ENCODE measurements at places on chromosomes 7 and 10.

GRCh38 chr7:81684514-81685269, 85.2 kb downstream of the HGF start:
- peak; percentile 77 for DNase-seq

- DNase-seq, result no peak
Observed at GRCh38 chr7:52017802-52018679, 701.4 kb upstream of the COBL start.

GRCh38 chr10:55813451-55814170, 547.4 kb downstream of the ZWINT start:
- DNase-seq, result no peak

GRCh38 chr10:118853916-118854315, 99.1 kb upstream of the CACUL1 start:
- no peak for DNase-seq

- peak; percentile 33 for DNase-seq
Observed at GRCh38 chr7:146214842-146215241, 98.2 kb downstream of the CNTNAP2 start.

GRCh38 chr7:145431834-145432233, 596.0 kb upstream of the TPK1 start:
- no peak for DNase-seq

- no peak for DNase-seq
Observed at GRCh38 chr10:31035266-31035798, 3.7 kb upstream of the ZNF438 start.

- DNase-seq, result no peak
Observed at GRCh38 chr10:23899166-23899565, 309.8 kb upstream of the KIAA1217 start.

DNA sequence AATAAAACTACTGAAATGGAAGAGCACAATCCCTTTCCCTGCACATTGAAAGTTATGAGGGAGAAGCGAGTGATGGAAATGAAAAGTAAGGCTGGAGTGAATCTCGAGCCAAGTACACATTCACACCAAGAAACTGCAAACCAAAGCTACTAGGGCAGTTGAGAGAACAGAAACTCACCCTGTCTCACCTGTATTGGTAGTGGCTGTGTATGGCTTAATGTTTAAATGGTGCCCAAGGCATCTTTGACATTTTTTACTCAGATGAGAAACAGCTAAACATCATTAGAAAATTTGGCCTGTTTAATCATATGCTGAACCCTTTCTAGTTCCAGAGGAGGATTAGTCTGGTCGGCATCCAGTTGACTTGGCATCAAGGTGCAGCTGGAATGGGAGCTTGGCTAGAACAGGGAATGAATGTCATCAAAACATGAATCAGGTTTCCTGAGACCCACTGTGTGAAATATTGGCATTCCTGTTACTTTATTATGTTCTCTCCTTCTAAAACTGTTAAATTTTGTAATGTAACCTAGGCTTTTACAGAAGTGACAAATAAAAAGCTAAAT, 840.8 kb downstream of the GRM8 start:
- DNase-seq, result peak; percentile 11

- no peak for DNase-seq
Observed at GRCh38 chr7:102892631-102893278, 20.0 kb upstream of the LRRC17 start.

- DNase-seq, result no peak
Observed at GRCh38 chr7:131097662-131098376, 229.9 kb upstream of the MKLN1 start.

- no peak for DNase-seq
Observed at GRCh38 chr10:4754143-4754542, 71.9 kb upstream of the AKR1E2 start.

DNA sequence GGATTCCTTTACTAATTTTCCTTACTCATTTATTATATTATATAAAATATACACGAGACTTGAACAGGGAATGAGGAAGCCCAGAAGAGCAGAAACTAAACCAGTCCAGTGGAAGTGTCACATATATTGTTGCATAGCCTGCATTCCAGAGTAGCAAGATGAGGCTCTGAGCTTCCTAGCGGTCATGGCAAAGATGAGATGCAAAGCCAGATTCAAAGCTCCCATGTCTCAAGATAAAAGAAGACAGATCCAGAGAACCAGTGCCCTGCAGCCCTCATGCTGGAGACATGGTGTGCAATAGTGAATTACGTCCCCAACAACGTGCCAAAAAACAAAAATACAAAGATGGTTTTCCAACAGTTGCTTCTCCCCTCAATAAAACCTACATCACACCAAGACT, 59.7 kb downstream of the COBL start:
- DNase-seq, result no peak

DNA sequence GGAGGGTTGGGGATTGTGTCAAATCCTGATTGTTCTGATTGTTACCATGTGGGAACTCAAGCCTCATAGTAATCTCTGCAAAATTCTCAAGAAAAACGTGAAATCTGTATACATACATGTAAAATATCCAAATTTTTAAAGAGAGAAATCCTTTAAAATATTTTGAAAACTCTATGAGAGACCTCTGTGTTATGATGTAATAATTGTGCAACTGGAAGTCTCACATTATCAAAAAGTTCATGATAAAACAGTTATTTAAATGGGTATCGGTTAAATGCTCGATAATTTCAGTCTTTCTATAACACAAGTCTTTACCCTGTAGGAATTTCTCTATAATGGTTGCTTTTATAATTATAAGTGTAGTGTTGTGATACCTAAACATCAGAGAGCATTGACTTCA, 95.5 kb downstream of the TMEM26 start:
- DNase-seq, result no peak

DNA sequence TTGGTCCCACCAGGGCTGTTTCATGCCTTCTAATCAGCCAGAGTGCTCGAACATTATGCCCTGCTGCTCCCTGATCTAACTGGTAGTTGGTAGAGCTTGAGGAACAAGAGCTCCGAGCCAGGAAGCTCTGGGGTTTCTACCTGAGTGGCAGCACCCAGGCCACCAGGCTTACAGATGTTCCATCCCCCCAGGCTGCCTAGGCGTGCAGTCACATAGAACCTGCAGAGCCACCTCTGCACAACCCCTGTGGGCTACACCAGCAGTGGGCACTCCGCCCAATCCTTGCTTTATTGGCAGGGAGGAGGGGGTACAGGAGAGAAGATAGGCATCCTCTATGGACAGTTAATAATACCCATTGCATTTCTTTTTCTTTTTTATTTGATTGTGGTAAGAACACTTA, 21.8 kb downstream of the MAP3K8 start:
- DNase-seq, result no peak

DNA sequence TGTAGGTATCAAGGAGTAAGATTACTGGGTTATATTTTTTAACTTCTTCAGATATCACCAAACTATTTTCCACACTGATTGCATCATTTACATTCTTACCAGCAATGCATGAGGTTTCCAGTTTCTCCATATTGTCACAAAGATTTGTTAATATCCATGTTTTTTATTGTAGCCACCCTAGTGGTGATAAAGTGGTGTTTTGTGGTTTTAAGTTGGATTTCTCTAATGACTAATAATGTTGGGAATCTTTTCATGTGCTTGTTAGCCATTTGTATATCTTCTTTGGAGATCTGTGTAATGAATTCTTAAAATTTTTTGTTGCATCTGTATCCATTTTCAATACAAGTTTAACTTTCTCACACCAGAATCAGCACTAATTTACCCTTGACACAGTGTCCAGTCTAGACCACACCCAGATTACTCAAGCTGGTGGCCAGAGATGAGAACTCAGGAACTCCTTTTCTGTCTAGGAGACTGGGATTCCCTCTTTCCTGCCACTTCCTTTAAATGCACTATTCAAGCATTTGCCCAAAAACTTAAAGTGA, 67.0 kb upstream of the PLXDC2 start:
- DNase-seq, result no peak

DNA sequence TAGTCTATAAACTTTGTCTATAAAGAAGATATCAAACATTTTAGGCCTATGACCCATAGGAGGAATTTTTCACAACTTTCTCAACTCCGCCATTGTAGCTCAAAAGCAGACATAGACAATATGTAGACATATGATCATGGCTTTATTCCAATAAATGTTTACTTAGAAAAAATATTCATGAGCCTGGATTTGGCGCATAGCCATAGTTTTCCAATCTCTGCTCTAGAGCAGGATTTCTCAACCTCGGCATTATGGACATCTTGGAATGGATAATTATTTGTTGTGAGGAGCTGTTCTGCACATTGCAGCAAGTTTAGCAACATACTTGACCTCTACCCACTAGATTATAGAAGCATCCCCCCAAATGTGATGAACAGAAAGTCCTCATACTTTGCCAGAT, 532.6 kb downstream of the ANKRD7 start:
- no peak for DNase-seq

DNA sequence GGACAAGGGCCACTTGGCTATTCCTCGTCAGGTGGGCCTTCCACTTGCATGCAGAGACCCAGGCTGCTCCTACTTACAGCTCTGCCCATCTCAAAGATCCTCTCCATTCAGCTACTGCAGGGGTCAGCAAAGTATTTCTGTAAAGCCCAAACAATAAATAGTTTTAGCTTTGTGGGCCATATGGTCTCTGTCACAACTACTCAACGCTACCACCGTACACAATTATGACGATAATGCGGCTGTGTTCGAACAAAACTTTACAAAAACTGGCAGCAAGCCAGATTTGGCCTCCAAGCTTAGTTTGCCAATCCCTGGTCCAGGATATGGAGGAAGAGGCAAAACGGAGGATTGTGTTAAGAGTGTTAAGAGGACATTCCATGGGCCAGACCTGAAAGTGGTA, 12.8 kb downstream of the RAB11FIP2 start:
- no peak for DNase-seq

GRCh38 chr10:3786295-3787015, 1.4 kb upstream of the KLF6 start:
- DNase-seq, result peak; percentile 46

DNA sequence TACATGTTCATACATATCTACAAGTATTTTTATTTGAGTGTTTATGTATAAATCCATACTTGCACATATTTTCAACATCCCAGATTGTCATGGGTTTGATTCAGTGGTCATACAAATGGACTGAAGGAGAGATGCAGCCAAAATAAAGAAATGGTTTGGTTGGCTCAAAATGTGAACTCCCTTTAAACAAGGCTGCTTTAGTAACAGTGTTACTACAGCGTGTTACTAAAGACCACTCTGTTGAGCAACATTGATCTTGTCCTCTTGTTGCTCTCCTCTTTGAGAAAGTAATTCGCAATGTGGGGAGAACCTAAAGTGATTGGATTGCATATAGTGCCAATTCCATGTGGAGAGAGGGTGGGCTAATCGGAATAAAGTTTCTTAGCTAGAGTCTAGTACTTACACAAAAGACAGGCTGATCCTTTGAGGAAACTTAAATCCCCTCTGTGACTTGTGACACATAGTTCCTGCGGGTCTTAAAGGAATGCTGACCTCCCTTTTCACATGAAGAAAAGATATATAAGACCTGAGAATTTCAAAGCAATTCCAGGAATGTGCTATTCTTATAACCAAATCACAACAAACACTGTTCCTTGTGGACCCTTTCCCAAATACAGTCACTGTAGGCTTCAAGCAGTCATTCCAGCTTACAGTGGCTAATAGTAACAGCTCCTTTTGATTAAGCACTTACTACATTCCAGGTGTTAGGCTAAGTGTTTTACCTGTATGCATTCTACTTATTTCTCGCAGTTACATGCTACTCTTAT, 144.3 kb downstream of the FZD1 start:
- DNase-seq, result no peak

GRCh38 chr7:73683788-73684693, 644 bp downstream of the BUD23 start:
- no peak for DNase-seq

DNA sequence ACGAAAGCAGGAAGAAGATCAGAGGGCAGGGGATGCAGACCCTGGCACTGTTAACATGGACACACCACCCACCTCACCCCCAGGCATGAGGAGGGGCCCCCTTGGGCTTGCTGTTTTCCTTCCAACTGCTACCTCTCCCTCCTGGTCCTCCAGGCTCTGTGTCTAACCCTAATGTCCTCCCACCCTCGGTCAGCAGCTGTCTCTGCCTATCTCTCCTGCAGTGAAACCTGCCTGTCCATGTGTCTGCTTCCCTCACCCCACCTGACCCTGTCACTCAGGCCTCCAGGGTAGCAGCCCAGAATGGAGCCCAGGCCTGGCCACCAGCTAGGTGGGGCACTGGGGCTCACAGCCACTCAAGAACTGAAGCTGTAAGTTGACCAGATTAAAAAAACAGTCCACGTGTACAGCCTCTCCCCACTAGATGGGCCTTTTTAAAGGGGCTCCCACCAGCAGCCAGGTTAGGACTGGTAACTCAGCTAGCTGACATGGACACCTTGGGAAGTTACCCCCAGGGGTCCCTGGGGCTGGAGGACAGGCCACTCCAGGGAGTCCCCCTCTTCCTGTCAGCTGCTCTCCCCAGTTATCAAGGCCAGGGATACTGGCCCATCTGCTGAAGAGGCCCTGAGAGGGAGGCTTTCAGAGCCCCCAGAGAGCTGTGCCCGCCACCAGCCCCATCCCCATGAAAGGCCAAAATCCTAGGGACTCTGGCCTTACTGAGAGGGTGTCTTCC, 1.5 kb downstream of the SMARCD3 start:
- no peak for DNase-seq

DNA sequence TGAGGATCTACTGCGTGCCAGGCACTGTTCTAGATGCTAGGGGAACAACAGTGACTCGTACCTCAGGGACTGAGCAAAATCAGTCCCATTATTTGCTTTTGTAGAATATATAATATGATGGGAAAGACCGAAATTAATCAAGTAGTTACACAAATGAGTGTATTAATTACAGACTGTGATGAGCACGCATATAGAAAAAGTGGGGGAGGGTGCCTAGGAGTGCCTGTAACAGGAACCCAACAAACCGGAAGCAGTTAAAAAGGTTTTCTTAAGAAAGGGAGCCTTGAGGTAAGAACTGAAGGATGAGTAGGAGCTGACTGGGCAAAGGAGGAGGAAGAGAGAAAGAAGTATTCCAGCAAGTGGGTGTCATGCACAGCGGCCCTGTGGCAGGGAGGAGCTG, 28.2 kb upstream of the IL6 start:
- DNase-seq, result no peak

GRCh38 chr10:43318976-43319960, 52.2 kb upstream of the FXYD4 start:
- peak; percentile 52 for DNase-seq

GRCh38 chr10:106900016-106900652, 264.4 kb downstream of the SORCS1 start:
- no peak for DNase-seq

GRCh38 chr10:102613785-102614184, 30.5 kb upstream of the TRIM8 start:
- no peak for DNase-seq

DNA sequence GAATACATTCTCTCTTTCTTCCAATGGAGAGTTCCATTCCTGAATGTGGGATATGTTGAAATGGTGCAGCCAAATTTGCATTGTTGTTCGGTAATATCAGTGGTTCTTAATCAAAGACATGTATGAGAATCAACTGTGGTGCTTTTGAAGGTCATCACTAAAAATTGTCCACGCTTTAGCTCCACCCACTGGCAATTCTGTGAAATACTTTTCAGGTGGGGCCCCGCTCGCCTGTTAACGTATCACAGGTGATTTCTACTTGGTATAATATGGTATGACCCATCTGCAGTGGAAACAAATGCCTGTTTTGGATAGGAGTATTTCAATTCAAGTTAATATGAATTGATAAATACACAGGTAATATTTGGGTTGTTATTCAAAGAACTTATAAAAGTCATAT, 178.4 kb downstream of the NSUN6 start:
- no peak for DNase-seq
